GOT3 (cell line): ENCODE measurements at places on chromosomes 2 and 18.

- DNase-seq = no peak
These were observed 630 bp downstream of the PPM1G start for GRCh38 chr2:27408601-27409320.

- no peak for DNase-seq
These were observed 119.9 kb upstream of the RND3 start for GRCh38 chr2:150607390-150607811.

GRCh38 chr18:13444430-13445240 lies 226.1 kb downstream of the LDLRAD4 start:
- DNase-seq = no peak

GRCh38 chr2:159828738-159829137 lies 30.7 kb upstream of the CD302 start:
- no peak for DNase-seq

DNA sequence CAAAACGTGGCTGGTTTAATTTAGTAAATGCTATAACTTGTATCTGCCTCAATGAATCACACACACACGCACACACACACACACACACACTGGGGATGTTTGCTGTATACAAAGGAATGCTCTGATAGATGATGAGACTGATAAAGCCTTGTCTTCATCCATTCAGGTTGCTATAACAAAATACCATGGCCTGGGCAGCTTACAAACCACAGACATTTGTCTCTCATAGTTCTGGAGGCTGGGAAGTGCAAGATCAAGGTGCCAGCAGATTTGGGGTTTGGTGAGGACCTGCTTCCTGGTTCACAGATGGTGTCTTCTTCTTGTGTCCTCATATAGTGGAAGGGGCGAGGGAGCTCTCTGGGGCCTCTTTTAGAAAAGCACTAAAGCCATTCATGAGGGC lies 149.5 kb upstream of the HDAC4 start:
- no peak for DNase-seq

DNA sequence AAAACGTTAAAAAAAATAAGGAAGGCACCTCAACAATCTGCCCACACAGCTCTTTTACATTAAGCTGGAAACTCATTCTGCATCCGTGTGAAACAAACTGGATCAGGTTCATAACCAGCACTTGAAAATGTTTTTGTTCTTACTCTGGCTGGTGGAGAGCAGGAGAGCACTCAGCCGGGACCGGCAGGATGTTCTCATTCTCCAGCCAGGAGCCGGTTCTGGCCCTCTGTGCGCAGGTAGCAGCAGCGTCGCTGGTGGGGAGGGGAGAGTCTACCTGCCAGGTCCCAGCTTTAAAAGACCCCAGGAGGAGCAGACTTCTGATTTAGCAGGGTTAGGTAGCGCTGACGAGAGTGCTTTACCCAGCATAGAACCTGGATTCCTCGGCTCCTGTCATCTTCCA lies 834.9 kb upstream of the SALL3 start:
- no peak for DNase-seq

- no peak for DNase-seq
These were observed 1082.2 kb upstream of the DDX18 start for GRCh38 chr2:116732322-116732721.

- no peak for DNase-seq
These were observed 168.9 kb downstream of the DLGAP1 start for GRCh38 chr18:4286256-4286655.

DNA sequence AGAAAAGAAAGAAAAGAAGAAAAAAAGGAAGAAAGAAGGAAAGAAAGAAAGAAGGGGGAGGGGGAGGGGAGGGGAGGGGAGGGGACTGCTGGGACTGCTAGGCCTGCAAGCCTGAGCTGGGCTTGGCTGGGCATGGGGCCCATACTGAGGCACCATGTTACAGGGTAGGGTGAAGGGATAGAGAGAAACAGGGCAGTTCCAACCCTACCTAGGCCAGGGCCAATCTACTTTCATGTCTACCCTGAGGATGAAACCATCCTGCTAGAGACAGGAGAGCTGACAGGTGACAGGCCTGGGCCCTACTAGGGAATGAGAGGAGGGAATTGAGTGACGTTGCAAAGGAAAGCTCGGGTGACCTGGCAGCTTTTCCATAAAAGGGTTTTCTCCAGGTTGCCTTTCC lies 41.7 kb downstream of the TEX44 start:
- DNase-seq = no peak

DNA sequence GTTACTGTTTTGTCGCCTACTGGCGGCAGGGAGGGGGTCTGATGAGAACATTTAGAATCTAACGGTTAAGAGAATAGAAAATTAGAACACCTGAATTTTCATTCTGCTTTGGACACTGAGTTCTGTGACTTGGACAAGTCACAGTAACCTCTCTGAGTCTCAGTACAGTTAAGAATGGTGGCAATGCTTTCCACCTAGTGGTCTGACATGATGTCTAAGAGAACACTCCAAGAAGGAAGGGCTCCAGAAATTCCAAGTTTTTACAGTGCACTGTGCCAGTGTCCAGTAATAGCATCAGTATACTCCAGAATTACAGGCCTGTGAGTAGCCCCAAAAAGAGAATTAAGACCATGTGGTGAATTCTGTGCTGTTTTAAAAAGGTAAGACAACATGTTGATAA lies 174.1 kb upstream of the ZFP36L2 start:
- DNase-seq = no peak

DNA sequence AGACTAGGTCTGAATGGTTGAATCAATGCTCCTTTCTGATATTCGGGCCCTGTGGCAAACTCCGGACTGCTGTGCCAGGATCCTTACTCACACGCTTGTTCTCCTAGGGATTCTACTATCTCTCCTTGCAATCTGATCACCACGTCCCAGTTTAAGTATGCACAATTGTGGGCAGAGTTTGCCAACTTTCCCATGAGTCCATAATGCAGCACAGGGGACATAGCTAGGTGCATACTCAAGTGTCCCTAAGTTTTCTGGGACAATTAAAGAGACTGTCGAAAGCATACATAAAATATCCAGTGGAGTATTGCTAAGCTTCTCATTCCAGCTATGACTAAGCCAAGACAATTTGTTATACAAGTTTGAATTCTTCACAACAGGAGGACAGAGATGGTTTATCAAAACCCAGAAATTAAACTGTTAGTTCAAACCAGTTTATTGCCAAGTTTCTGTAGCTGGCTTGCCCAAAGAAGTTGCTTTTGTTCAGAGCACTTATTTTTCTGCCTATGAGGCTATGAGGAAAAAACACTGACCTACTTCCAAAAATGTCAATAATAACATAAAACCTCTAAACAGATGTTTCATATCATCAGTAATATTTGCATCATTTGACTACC lies 136.1 kb downstream of the EXOC6B start:
- DNase-seq = no peak

DNA sequence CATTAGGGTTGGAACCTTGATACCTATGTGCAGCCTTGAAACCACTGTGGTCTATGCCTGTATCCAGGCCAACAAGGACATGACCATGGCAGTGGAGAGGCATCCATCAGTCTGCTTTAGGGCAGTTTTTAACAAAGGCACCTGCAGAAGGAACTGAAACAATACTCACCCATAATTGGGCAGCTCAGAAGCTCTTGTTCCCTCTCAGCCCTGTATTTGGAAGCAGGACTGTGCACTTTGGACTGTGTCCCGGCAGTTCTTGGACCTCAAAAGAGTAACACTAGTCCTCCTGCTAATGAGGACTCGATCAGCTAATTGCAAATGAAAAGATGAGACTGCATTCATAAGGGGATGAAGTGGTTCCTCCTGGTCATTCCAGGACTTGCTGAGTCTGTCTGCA lies 500.2 kb upstream of the TNP1 start:
- DNase-seq = no peak

GRCh38 chr2:9758741-9759140 lies 84.5 kb upstream of the TAF1B start:
- no peak for DNase-seq
